ENCODE measurements at places on chromosomes 4 and X.

- DNase-seq: no peak
Measured at GRCh38 chr4:97412331-97412730, 730.9 kb downstream of the STPG2 start.

DNA sequence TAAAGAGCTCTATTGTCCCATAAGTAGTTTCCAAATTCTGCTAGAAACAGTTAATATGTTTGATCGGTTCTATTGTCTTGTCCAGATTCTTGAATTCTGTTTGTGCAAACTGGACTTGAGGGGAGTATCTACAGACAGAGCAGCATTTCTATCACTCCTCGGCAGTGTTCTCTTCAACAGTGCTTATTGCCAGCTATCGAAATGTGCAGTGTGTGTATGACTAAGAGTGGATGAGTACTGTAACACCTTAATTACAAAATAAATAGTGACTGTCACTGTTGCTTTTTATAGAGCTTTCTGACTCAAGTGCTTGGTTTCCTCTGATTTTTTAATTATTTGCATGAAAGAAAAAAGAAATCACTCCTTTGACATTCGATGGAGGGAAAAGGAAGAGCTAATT lies 274.6 kb downstream of the RPA4 start:
- no peak for DNase-seq

DNA sequence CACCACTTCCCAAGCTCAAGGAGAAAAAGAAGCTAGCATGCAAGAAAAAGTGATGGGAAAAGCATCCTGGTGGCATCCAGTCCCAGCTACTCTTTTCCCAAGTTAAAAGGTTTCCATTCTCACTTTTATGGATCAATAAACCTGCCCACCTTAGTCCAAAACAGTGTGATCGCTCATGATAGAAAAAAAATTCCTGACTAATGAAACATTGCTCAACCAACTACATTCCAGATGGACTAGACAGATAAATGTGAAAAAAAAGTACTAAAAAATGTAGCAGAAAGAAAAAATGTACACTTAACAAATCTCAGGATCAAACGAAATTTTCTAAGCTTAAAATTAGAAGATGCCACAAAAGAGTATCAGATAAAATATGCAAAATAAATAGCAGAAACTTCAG lies 312.2 kb downstream of the TMA16 start:
- DNase-seq: no peak

- DNase-seq: no peak
Measured at GRCh38 chr4:2762048-2762447, 5.9 kb upstream of the TNIP2 start.

GRCh38 chr4:80124246-80125211 lies 51.5 kb upstream of the ANTXR2 start:
- no peak for DNase-seq

DNA sequence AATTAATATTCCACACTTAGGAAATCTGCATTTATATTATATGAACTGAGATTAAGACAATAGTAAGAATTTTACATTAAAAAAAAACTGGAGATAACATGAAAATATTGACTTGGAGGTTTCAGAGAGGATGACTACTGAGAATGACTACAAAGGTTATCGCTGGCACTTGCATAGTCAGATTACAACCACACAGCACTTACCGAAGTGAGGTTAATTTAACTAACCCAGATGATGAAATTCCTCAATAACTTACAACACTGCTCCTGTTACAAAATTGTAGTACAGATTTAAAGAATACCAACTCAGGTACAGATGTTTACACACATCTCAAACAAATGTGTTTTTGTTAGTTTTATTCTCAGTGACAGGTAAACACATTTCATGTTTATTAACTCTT lies 283.5 kb downstream of the CAMK2D start:
- DNase-seq: no peak

DNA sequence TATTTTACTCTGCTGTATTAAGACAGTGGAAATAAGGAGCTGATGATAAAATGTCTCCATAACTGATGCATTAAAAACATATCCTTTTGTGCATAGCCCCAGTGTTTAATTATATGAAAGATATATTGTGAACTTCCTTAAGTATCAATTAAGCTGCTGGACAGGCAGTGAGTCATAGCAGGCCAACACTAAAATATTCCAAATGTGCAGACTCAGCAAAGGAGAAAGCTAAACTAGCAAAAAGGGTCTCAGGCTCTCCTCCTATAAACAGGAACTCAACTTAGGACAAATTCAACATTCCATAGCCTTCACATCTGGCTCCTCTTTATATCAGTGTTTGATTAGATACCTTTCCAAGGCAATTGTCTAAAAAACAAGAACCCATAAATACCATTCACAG lies 15.6 kb downstream of the TNMD start:
- no peak for DNase-seq

- peak; percentile 97 for DNase-seq
Measured at GRCh38 chr4:110869114-110869513, 246.2 kb upstream of the PITX2 start.

DNA sequence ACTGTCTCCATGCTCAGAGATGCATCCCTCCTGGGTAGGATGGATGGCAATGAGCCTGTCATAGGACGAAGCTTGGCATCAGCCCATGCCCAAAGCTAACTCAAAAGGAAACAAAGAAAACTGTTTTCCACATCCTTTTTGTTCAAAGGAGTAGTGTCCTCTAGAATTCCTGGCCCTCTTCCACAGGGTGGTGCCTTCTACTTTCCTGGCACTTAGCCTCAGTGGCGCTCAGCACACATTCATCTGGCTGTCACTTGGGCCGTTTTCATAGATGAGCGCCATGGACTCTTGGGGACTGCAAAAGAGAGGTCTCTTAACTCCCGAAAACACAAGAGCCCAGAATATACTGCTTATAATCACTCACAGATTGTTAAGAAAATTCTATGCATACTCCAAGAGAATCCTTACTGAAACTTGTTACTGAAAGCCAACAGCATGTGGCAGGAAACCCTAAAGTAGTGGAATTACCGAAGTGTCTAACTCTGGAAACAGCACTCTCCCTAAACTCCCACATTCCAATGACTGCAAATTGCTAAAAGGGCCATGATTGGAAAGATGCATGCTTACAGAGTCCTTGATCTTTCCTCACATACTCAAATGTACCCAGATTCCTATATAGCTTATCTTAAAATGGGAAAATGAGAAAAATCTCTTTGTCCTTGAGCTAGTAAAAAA lies 110.0 kb downstream of the HS6ST2 start:
- DNase-seq: no peak

DNA sequence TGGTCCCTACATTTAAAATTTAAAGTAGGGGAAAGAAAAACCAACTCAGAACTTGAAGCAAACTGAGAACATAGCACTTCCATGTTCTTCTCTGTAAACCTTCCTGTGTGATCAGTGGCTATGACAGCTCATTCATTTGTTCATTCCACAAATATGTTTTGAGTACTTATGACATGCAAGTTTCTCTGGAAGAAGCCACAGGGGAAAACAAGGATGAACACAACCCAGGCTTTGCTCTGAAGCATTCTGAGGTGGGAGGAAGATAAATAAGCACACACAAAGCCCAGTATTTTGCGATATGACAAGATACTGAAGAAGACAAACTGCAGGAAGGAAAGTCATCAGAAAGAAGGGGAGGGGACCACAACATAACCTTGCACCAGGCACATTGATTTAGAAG lies 96.4 kb downstream of the CHIC2 start:
- peak; percentile 56 for DNase-seq

GRCh38 chrX:123217077-123217476 lies 33.0 kb downstream of the GRIA3 start:
- peak; percentile 44 for DNase-seq

GRCh38 chr4:143085659-143086058 lies 99.1 kb upstream of the USP38 start:
- no peak for DNase-seq

DNA sequence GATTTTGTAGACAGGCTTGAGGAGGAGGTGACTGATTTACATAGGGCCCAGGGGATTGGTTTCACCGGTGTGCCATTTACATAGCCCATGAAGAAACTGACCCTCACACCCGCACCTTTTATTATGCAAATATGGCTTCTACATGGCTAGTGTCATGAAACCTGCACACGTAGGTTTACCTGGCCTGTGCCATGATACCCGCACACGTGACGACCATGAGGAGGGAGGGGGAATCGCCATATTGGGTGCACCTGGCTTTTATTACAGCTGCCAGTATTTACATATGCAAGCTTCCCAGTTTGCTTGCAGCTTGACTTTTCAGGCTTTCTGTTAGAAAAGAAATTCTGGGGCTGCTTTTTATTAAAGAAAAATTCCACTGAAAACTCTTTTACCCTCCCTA lies 359.7 kb downstream of the ADAM29 start:
- no peak for DNase-seq

DNA sequence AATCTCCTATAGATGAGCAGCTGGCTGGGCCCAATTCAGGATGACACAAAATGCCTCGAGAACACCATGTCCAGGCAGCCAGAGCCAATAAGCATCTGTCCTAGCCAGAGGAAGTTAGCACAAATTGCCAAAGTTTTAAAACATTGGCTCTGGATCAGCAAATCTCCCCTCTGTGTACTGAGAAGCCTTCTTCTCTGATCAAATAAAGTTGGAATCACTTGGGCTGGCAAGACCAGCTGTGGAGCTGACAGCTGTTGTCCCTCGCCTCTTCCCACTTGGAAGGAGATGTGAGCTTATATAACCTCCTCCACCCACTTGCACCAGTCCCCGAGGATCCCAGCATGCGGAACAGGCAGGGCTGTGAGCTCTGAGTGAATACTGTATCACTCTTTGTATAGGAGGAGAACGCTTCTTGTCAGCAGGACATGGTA lies 183.9 kb downstream of the OPHN1 start:
- no peak for DNase-seq

GRCh38 chrX:139680356-139680755 lies 27.6 kb downstream of the MCF2 start:
- DNase-seq: no peak

GRCh38 chrX:120264341-120264740 lies 13.7 kb downstream of the ZBTB33 start:
- no peak for DNase-seq

- no peak for DNase-seq
Measured at GRCh38 chrX:50430917-50431575, 39.6 kb downstream of the DGKK start.

DNA sequence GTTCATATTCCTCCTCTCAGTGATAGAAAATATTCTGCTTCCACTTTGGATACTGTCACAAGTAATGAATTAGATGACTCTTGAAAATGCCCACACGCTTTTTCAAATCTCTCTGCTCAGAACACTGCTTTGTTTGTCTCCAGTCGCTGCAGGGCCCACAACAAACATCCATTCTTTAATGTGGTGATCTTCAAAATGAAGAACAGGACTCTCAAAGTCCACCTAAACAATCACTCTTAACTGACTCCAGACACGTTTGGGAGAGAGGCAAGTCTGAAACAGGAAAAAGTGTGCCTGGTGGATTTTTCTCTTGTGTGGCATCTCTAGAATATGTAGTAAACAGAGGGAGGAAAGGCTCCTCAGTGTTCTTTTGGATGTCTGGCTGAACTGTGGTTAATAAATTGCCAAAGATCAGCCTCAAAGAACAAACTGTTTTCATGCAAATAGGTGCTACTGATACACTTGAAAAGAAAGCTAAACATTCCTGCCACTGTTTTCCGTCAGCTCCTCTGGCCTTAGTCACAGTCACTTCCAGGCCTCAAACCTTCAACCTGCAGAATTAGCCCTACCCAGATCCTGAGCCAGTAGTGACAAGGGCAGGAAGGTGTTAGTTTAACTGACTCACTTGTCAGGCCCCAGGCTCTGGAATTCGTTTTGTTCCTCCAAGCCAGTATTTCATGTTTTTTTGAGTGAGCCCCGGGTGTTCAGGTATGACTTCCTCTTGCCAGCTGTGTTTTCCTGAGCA lies 259.6 kb upstream of the GPC4 start:
- no peak for DNase-seq

- no peak for DNase-seq
Measured at GRCh38 chrX:148804579-148805355, 304.4 kb downstream of the AFF2 start.

- DNase-seq: no peak
Measured at GRCh38 chr4:158870626-158871334, 102.0 kb downstream of the FNIP2 start.

DNA sequence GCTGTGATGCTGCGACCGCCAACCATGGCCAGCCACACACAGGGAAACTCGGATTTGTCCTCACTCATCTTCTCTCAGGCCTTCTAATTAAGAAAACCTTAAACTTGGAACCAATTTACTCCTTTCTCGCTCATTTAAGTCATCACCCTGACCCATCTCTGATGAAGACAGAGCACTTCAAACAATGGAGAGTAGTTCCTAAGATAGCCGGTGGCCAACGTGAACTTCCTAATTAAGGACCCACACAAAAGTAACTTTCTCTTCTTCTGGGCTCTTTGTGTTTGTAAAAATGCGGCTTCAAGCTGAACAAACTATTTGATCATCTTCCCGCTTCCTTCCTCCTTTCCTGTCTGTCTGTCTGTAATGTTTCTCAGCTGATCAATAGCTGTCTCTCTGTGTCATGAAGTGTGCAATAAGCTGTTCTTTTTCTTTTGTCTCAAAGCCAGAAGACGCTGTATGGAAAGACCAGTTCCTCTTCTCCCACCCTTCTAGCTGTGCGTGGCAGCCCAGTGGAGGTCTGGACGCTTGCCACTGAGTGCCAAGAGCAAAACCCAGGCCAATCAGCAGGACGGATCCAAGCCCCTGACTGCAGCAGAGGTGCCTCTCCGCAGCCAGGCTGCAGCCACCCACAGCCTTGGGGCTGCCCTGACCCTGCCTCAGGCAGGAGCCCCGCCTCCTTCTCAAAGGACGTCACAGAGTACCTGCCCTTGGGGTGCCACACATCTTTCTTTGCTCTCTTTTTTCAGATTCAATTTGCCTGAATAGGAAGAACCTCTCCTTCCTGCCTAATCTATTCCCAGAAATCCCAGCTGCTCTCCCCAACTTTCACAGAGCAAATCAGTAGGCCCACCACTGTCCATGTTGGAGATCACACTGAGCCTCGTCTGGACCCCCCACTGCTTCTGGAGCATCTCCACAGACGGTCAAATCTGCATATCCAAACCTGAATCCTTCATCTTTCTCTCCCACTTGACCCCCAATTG lies 59.3 kb downstream of the MAML3 start:
- no peak for DNase-seq

DNA sequence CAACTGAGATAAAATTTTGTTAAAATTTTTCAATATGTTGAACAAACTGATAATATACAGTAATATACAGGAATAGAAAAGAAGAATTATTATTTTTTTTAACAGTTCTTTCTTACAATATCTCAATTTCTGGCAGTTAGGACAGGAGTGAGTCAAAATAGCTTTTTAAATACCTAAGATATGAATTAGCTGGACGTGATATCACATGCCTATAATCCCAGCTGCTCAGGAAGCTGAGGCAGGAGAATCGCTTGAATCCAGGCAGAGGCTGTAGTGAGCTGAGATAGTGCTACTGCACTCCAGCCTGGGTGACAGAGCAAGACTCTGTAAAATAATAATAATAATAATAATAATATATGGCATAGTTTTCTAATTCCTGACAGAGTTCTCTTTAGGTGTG lies 1039.3 kb downstream of the STPG2 start:
- DNase-seq: no peak

DNA sequence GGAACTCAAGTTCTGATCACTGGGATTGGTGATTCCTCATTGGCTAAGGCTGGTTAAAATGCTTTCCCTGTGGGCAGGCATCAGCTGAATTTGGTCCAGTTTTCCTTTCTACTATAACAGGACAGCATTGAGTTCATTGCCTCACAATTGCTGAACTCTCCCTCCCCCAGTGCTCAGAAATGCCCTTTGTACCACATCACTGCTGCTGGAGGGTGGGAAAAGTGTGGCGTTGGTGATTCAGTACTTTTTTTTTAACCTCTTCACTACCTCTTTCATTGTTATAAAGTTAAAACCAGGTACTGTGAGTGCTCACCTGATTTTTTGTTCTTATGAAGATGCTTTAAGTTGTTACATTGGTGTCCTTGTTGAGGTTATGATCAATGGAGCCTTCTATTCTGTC lies 69.3 kb upstream of the IL2 start:
- DNase-seq: no peak

- DNase-seq: no peak
Measured at GRCh38 chrX:53194308-53194707, 30.7 kb downstream of the KDM5C start.
